ENCODE measurements at places on chromosomes 7 and 10.

- H3K4me1 ChIP-seq = no peaks in the 10 kb centered on the region
- no peak overlapping the region for H3K4me3 ChIP-seq
- H3K27ac ChIP-seq = no peak overlapping the region
- no peaks in the 10 kb centered on the region for H3K27me3 ChIP-seq
- DNase-seq = no peak
- peaks cover 41% of the 10 kb centered on the region for H3K36me3 ChIP-seq
These were observed 31.3 kb downstream of the KIN start for GRCh38 chr10:7756360-7756992.

DNA sequence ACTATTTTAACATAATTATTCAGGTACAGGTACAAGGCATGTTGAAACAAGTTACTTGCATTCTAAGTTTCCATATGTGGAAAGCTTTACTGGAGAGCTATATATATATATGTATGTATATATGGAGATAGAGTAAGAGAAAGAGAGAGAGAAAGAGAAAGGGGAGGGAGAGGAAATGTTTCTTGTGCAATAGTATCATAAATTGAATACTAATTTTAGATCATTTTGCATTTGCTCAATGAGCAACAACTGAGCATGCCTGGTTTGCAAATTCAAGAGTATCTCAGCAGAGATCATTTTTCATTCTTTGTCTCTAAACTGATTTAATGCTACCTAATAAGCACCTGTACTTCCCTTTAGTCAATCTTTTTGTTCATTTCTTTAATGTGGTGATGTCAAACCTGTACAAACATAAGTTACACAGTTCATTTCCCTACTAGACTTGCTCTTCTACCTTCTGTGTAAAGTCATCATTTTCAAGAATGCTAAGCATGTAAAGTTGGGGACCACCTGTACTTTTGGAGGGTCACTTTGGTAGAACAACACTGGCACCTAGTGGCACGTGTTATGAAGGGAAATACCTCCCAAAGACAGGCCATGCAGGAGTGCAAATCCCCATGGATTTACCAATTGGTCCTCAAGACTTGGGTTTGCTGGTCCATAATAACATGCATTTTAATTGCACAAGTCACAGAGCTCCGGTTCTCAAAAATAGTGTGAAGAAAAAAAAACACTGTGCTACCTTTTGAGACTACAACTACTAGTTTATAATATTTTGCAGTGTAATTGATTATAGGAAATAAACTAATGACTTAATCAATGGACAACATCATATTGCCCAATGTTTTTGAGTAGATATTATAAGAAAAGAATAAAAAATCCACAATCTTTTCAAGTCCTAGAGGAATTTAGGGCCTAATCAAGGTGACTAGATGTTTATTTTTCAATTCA lies 431.2 kb upstream of the IGFBP3 start:
- H3K4me1 ChIP-seq = no peaks in the 10 kb centered on the region
- H3K27ac ChIP-seq = no peak overlapping the region
- H3K27me3 ChIP-seq = peaks cover 8% of the 10 kb centered on the region
- no peaks in the 10 kb centered on the region for H3K36me3 ChIP-seq
- DNase-seq = no peak
- H3K4me3 ChIP-seq = no peak overlapping the region

DNA sequence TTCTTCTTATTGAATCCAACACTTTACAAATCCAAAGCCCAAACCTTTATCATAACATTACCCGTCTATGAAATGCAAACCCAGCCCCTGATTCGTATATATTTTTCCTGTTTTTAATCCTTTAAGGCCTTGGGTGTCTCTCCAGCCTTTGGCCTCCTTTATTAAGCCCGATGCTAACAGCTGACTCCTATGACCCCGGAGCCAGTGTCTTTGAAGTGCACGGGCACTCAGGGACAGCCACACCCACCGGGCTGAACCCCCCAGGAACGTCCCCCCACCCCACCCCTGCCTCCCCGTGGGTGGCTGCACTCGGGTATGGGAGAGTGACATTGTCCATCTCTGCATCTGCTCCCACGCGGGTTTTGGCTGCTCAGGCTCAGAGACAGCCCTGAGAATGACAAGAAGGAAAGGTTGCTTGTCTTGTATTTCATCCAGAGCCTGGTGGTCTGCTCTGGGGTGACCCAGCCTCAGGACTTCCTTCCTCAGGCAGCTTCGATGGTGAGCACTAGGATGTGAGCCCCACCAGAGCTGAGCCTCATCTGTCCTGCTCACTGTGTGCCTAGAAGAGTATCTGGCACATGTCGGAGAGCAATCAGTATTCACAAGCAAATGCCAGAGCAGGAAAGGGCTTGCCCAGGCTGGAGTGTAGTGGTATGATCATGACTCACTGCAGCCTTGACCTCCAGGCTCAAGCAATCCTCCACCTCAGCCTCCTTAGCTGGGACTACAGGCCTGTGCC lies 210.4 kb downstream of the SKIDA1 start:
- H3K4me1 ChIP-seq = no peaks in the 10 kb centered on the region
- H3K4me3 ChIP-seq = no peak overlapping the region
- no peaks in the 10 kb centered on the region for H3K36me3 ChIP-seq
- no peak overlapping the region for H3K27ac ChIP-seq
- H3K27me3 ChIP-seq = no peaks in the 10 kb centered on the region

- peaks cover 13% of the 10 kb centered on the region for H3K27me3 ChIP-seq
- H3K4me1 ChIP-seq = no peaks in the 10 kb centered on the region
- no peak for DNase-seq
- H3K4me3 ChIP-seq = no peak overlapping the region
- H3K36me3 ChIP-seq = no peaks in the 10 kb centered on the region
These were observed 108.4 kb upstream of the AGK start for GRCh38 chr7:141442781-141443180.

DNA sequence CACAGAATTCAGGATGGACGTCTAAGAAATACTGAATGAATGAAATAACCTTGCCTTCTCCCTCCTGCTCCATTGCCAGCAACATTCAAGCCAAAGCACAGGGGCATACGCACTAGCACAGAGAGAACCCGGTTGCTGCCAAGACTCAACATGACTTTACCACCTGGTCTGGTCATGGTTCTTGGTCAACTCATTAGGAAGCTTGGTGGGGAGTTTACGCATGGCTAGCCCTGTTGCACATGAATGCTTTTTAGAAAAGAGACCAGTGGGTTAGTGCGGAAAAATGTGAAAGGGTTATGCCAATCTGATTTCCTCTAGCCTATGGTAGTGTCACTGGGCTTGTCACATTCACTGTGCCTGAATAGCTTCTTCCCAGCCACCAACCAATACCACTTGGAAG lies 187.6 kb upstream of the NEBL start:
- no peak for DNase-seq
- no peaks in the 10 kb centered on the region for H3K4me1 ChIP-seq
- no peak overlapping the region for H3K27ac ChIP-seq

- no peaks in the 10 kb centered on the region for H3K4me1 ChIP-seq
- H3K36me3 ChIP-seq = no peaks in the 10 kb centered on the region
- no peaks in the 10 kb centered on the region for H3K27me3 ChIP-seq
- H3K27ac ChIP-seq = no peak overlapping the region
- no peak for DNase-seq
These were observed 73.2 kb downstream of the SRI start for GRCh38 chr7:88146616-88147015.

DNA sequence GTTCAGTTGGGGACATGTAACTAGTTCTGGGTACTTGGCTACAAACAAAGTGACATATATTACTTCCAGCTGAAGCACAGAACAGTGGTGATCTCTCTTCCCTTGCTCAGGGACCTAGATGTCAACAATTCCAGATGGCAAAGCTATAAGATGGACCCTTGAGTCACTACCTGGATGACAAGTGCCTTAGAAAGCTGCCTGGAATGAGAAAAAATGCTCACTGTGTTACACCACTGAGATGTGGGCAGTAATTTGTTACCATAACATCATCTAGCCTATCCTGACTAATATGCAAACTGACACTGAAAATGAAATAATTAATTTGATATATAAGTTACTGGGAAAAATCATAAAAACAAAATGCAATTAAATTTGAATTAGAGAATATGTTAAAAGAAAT lies 16.4 kb upstream of the CTTNBP2 start:
- DNase-seq = no peak
- H3K36me3 ChIP-seq = no peaks in the 10 kb centered on the region
- no peaks in the 10 kb centered on the region for H3K27me3 ChIP-seq
- no peak overlapping the region for H3K27ac ChIP-seq
- H3K4me1 ChIP-seq = no peaks in the 10 kb centered on the region

GRCh38 chr10:54799506-54799905 lies 1.5 kb downstream of the PCDH15 start:
- H3K27ac ChIP-seq = no peak overlapping the region
- no peaks in the 10 kb centered on the region for H3K36me3 ChIP-seq
- no peaks in the 10 kb centered on the region for H3K4me1 ChIP-seq

GRCh38 chr7:105674200-105674920 lies 93.1 kb upstream of the EFCAB10 start:
- peak overlapping the region; percentile 62 for H3K27ac ChIP-seq
- peaks cover 45% of the 10 kb centered on the region for H3K4me1 ChIP-seq
- H3K27me3 ChIP-seq = no peaks in the 10 kb centered on the region
- no peaks in the 10 kb centered on the region for H3K36me3 ChIP-seq
- no peak overlapping the region for H3K4me3 ChIP-seq
- DNase-seq = no peak

DNA sequence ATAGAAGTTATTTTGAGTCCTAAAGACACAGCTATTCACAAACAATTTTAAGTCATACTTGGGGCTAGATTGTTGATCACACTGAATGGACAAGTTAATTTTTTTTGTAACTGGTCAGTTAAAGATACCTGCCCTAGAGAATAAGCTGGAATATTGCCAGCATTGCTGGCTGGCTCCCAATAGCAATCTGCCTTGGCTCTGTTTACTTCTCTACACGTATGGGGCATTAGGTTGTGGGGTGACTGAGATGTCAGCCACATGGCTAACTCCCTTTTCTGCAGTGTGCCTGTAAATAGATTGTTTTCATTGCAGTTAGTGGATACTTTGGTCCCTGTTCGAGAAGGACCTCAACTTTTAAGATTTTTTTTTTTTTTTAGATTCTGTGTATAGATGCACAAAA lies 128.2 kb downstream of the SEMA3E start:
- no peak overlapping the region for H3K27ac ChIP-seq
- no peak for DNase-seq
- no peak overlapping the region for H3K4me3 ChIP-seq
- H3K4me1 ChIP-seq = no peaks in the 10 kb centered on the region
- no peaks in the 10 kb centered on the region for H3K27me3 ChIP-seq

- no peaks in the 10 kb centered on the region for H3K4me1 ChIP-seq
- no peak for DNase-seq
- H3K27ac ChIP-seq = no peak overlapping the region
- H3K27me3 ChIP-seq = no peaks in the 10 kb centered on the region
These were observed 88.4 kb downstream of the ABCA13 start for GRCh38 chr7:48259463-48260280.

- no peak overlapping the region for H3K4me3 ChIP-seq
- peaks cover 21% of the 10 kb centered on the region for H3K27me3 ChIP-seq
- no peaks in the 10 kb centered on the region for H3K4me1 ChIP-seq
- H3K27ac ChIP-seq = no peak overlapping the region
These were observed 64.8 kb upstream of the GRM8 start for GRCh38 chr7:127317447-127317961.

GRCh38 chr7:44678471-44679179 lies 70.0 kb upstream of the ZMIZ2 start:
- peaks cover 7% of the 10 kb centered on the region for H3K36me3 ChIP-seq
- H3K27me3 ChIP-seq = no peaks in the 10 kb centered on the region
- DNase-seq = no peak
- H3K4me1 ChIP-seq = no peaks in the 10 kb centered on the region

DNA sequence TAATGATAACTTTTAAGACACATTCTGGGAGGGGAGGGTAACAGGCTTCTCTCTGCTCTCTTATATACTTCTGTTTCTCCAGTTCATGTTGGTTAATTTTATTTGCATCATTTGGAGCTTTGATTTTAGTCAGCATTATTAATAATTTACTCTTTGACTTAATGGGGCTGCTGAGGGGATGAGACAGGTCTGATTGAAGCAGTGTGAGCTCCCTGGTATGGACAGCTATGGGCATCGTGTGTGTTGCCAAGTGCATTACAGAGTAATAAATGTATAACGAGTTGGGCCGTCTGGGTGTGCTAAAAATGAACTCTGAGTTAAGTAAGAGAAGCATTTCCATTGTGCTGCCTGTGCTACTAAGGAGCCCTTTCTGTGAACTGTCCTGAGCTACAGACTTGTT lies 31.7 kb upstream of the IKZF1 start:
- DNase-seq = no peak
- H3K4me1 ChIP-seq = peaks cover 81% of the 10 kb centered on the region
- no peak overlapping the region for H3K4me3 ChIP-seq
- no peaks in the 10 kb centered on the region for H3K27me3 ChIP-seq

DNA sequence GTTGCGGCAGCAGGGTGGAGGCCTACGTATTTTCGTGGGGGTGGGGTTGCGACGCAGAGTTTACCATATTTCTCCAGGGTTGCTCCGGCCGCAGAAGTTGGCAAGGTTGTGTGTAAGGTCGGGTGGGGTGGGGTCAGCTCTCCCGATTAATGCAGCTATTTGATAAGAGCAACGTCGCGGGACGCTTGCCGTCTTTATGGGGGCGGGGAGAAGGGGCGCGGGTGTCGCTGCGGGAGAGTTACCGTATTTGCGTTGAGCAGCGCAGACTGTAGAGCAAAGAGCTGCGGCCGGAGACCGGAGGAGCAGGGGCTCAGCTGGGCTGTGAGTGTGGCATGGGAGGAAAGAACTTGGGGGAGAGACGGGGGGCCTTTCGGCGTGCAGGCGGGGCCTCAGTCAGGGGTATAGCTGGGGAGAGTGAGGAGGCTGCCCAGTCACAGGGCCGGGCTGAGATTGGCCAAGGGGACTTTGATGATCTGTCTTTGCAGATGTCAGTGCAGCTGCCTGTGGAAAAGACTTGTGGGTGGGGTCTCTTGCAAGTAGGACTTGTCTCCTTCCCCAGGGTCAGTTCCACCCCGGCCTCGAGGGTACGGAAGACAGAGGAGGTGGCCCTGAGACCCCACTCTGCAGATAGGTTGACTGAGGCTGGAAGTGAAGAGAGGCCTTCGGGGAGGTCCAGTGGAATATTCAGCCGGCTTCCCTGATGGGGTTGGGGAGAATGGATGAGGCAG lies 26.6 kb downstream of the ZNF775 start:
- peak overlapping the region; percentile 99 for H3K4me3 ChIP-seq
- peaks cover 4% of the 10 kb centered on the region for H3K36me3 ChIP-seq
- H3K27ac ChIP-seq = peak overlapping the region; percentile 100
- DNase-seq = no peak
- peaks cover 70% of the 10 kb centered on the region for H3K4me1 ChIP-seq
- H3K27me3 ChIP-seq = no peaks in the 10 kb centered on the region

DNA sequence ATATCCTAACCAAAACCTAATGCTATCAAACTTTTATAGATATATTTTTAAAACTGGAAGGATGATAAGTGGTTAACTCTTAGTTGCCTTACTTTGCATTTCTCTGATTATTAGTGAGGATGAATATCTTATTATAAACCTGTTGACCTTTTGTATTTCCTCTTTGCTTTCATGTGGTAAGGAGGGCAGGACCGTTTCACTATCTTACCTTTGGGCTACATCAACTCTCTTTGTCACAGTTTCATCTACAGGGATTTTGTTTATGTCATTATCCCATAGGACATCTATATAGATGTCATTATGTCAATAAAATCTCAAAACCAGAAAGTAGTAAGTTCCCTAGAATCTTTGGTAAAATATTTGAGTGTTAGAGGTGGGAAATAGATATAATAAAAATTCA lies 219.3 kb downstream of the THSD7A start:
- no peaks in the 10 kb centered on the region for H3K4me1 ChIP-seq
- H3K27ac ChIP-seq = no peak overlapping the region
- no peaks in the 10 kb centered on the region for H3K27me3 ChIP-seq
- H3K4me3 ChIP-seq = no peak overlapping the region

Data from naive B cell (primary cell).